ENCODE measurements at places on chromosomes 3 and 15.

GRCh38 chr3:171744158-171744741, 66.0 kb downstream of the PLD1 start:
- DNase-seq, result no peak

DNA sequence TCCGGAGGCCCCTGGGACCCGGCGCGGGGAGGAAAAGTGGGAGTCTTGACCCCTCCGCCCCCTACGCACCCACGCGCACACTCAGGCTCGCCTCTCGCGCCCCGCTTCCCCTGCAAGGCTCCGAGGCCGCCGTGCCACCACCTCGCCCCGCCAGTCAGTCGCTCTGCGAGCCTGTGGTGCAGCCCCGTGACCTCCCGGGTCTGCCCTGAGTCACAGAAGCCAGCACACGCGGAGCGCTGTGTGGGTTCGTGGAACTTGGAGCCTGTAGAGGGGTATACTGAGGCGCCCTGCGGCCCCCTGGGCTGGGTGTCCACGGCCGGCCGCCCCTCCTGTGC, 380 bp upstream of the ALS2CL start:
- no peak for DNase-seq

DNA sequence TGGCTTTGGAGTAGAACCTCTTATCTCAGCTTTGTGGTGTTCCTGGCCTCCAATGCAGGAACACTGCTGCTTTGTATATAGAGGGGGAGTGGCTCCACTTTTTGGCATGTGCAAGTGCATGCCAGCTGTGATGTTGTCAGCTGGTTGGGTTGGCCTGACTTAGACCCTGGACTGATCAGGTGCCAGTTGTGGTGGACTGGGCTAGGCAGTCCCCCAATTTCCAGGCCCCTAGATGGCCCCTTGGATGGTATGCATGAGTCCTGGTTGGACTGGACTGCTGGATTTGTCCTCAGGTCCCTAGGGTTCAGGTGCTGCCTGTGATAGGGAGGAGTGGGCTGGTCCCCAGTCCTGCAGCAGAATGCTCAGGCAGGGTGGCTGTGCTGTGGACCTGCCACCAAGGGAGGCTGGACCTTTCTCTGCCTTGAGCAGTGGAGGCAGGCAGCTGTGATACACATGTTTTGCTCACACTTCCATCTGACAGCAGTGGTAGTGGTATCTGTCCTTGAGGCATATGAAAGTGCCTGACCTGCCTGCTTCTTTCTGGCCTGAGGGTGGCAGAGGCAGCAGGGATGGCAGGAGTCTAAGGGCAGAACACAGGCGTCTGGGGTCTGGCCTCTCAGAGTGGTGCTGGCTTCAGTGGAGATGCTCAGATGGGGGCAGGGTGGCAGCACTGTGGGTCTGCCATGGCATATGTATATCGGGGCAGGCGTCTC, 74.8 kb downstream of the STXBP5L start:
- no peak for DNase-seq

- DNase-seq, result no peak
Observed at GRCh38 chr3:155763870-155764463, 19.1 kb upstream of the PLCH1 start.

- DNase-seq, result no peak
Observed at GRCh38 chr15:60218256-60218655, 179.5 kb downstream of the ANXA2 start.
